ENCODE measurements at places on chromosomes 11 and 22.

DNA sequence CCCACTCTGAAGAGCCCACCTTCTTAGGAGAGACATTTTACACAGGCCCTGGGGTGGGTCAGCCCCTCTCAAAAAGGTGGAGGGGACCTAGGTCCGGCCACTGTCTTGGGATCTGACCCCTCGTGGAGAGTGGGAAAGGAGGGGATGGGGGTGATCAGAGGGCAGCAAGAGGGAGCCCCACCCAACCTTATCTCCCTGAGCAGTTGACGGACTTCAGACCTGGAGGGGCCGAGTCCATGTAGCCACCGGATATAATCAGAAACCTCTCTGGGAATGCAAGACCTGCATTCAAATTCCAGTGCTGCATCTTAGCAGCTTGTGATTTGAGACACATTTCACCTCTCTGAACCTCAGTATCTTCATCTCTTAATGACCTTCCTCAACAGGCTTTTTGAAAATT is 44.0 kb downstream of the TP53I11 start:
- no peak for DNase-seq

DNA sequence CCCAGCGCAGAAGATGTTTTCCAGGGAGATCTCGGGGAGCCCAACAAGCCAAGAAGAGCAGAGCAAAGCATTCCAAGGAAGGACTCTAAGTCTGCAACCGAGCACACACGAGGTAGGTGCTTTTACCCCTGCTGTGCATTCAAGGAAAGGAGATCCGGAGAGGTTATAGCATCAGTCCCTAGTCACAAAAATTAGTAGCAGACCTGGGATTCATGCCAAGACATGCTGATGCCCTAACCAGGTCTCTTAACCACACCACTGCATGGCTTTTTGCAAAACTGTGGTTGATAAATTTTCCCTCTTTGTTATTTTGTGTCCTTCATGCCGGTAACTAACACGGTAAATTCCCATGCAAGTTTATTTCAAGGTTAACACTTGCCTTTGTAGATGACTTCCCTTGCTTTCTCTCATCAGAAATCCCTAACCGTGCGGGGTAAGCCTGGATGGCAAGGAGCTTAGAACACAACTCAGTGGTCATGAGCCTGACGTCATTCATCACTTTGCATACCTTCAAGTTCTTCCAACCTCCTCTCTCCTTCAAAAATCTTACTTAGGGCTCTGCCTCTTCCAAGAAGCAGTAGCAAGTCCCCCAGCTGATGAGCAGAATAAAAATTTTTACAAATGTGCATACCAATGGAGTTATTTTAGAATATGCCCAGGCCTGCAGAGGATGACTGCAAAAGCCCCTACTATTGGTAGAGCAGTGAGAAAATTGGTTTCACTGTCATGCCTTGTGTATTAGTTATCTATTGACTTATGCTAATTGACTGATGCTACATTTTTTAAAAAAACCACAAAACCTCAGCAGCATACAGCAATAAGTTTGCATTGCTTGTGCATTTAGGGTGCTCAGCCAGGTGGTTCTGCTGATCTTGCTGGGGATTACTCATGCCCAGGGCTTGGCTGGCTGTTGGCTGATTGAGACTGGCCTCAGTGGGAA is 465.1 kb downstream of the MN1 start:
- DNase-seq, result no peak

GRCh38 chr11:115819014-115819413 is 314.8 kb upstream of the CADM1 start:
- no peak for DNase-seq

GRCh38 chr11:12190511-12190910 is 80.1 kb downstream of the MICAL2 start:
- no peak for DNase-seq

GRCh38 chr11:10798330-10798928 is 10.3 kb downstream of the EIF4G2 start:
- DNase-seq, result no peak

DNA sequence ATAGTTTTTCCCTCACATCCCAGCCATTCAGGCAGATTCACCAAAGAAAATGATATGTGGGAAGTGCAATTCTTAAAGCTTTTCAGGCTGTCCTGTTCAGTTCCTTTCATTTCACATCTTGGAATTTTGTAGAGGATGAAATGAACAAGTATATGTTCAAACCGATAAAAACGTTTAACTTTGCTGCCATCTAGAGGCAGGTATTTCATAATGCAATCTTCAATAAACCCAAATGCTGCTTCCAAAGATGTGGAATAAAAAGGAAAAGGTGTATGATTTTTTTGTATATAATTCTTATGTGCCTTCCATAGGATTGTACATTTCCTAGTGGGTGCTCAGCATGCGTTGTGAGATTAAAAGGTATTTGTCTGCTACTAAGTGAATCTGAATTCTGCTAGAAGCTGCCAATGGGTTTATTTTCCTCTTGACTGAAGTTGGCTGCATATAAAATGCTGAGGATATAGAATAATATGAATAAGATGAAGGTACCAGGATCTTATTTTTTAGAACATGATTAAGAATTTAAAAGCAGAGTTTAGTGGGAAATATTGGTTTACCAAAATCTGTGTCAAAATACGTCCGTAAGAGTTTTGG is 199.3 kb downstream of the PGR start:
- no peak for DNase-seq

DNA sequence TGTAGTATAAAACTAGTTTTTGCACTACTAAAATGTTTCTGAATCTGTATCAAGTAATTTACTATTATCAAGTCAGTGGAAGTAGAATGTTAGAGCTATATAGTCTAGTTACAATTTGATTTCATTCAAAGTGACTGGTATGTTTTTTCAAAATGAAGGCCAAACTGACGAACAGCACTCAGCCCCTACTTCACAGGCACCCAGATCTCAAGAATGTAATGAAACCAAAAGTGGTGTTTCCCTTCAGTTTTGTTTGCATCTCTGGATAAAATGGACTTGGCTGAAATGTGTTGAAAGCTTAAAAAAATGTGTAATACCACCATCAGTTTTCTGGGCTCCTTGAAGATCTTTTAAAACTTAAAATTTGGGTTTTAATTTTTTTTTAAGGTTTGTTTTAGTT is 46.4 kb downstream of the QSER1 start:
- no peak for DNase-seq

GRCh38 chr11:100890789-100891188 is 203.7 kb downstream of the ARHGAP42 start:
- no peak for DNase-seq

GRCh38 chr11:47375020-47375419 is 3.3 kb downstream of the SPI1 start:
- no peak for DNase-seq

DNA sequence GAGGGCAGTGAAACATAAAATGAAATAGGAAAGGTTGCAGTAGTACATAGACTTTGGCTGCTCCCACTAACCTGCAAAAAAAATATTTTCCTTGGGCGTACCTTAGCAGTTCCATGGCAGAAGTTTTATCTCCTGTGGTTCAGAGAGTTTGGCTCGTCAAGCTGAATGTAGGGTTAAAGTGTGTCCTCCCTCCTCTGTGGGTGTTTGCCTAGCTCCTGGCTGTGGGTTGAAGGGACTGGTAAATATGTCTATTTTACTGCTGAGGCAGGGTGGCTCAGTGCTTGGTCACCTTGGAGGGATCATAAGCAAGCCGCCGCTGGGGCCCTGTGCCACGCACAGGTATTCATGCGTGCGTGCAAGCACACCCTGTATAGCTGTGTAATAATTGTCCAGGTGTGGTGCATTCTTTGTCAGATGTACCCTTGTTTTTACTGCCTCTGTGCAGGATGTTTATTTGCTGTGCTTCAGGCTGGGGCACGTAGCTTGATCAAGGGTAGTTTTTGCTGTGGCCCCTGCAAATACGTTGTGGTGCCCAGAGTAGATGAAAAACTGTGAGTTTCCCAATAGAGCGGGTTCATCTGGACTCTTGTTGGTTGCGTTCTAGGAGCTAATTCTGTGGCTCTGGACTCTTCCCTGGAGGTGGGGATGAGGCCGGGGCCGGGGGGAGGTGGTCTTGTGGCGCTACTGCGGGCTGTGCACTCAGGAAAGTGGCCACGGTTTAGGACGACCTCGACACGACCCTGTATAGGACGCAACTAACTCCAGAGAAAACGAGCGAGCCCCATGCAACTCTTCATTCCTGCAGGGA is 732 bp upstream of the SORL1 start:
- DNase-seq, result no peak

DNA sequence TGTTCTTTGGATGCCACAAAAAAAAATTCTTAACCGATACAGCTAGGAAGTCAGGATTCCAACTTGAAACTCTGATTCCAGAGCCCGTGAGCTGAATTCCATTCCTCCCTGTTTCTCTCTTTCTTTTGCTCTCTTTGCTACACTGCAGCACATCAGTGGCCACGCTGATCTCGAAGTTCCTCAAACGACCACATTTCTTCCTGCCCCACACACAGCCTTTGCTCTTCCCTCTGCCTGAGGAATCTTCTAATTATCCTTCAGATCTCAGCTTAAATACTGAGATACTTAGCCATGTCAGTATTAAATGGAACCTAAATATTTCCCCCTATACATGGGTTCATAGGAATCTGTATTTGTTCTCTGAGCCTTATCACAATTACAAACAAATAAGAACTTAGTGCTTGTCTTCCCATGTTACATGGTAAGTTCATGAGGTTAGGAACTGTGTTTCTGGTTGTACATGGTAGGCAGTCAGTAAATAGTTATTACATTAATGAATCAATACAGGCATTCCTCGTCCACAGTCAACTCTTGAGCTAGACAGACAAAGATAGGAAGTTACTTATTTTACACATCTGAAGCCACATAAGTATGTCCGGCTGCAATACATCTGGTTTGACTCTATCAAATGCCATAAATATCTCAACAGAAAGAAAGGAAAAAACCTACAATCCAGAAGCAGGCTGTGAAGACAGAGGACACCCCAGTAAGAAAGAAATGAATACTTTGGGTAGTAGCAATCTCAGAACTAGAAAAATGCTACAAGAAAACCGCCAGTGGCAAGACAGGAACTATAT is 86.6 kb downstream of the MAML2 start:
- no peak for DNase-seq

- no peak for DNase-seq
These were observed 275.3 kb downstream of the ETS1 start for GRCh38 chr11:128311742-128312719.

GRCh38 chr22:28379951-28380350 is 299.7 kb downstream of the TTC28 start:
- DNase-seq, result no peak

DNA sequence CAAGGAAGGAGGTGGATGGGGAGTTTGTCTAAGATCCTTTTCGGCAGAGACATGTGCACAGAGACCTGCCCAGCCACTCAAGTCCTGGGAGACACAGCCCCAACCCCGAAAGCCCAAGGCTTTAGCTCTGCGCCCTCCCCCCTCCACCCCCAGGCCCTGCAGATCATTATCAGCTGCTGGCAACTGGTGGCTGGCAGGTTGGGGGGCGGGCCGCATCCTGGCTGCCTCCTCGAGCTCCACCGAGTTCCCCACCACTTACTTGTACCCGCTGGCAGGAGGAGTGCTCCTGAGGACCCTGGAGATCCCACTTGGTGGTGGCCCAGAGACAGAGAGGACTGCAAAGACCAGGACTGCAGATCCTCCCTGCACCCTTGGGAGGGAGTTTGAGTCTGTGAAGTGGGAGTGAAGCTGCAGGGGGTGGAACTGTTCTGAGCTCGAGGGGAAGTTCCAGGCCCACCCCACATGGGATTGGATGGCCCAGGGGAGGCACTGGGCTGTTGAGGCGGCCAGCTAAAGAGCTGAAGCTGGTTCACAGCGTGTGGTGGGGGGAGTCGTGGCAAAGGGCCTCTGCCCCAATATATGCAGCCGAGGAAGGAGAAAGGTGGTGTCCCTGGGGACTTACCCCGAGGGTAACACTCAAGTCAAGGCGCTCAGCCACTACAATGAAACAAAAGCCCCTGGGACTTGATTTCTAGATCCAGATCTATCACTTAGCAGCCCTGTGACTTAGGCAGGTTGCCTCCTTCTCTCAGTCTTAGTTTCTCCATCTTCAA is 19.9 kb upstream of the CCDC86 start:
- DNase-seq, result no peak

DNA sequence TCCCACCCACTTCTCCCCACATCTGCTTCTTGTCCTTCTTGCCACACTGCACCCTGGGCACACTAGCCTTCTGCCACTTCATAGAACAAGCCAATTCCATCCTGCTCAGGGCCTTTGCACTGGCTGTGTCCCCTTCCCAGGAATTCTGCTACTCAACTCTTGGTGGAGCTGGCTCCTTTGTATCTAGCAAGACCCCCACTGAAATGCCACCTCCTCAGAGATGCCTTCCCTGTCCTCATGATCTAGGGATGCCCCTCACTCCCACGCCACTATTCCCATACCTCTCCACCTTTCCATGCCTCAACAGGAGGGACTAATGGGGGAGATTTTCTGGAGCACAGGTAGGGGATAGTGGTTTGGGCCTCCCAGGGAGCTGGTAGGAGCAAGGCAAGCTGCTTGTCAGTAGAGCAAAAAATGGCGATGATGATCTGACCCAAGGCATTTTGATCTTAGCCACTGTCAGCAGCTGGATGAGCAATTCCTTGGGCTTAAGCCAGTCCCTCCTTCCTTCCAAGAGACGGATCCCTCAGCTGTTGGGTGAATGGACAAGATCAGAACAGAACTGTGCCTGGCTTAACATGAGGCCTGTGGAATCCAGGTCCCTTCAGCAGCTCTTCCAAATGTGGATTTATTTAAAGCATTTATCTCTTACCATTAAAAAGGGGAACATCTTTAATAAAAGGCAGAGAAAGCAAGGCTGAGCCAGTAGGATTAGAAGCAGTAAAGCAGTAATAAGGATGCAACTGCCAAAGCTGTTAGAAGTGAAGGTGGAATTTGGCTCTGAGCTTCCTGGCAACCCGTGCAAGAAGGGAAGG is 4.0 kb upstream of the PRDM11 start:
- DNase-seq, result no peak

DNA sequence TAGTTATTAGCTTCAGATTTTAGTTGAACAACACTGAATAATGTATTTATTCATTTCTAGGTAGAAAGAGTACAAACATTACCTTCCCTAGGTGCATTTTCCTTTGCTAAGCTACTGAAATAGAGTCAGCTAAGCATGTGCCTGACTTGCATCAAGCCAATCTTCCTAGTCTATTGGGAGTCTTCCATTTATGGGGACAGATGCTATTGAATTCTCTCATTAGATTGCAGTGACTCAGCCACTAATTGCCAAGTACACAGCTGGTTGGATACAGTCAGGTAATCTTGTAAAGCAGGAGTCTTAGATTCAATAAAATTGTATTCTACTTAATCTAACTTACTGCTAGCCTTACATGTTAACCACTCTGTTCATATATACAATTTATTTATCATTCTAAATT is 55.2 kb upstream of the RPS13 start:
- DNase-seq, result no peak
